Occipital lobe (tissue), 3 donors: ENCODE measurements at places on chromosomes 5 and 9. TPM values are rescaled to one million over a fixed set of nuclear protein-coding genes. Genes with fewer than 3 reads are reported as not detected.

- DNase-seq = no peak
Observed at GRCh38 chr9:36948051-36948450, 86.0 kb downstream of the PAX5 start.

DNA sequence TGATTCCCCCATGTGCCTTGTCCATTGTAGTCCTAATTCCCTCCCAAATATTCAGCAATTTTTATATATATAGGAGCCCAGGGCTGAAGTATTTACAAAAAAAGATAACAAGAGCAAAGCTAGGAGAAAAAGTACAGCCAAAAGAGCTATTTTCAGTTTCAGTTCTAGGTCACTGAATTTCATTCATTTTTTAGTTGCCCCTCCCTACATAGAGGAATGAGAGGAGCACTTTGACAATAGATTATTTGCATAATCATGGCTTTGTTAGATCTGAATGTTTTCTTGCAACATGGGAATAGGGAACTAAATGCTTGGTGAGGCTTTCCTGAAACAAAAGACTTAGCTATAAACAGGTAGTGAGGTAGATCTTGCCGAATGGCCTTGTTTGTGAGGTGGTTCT lies 15.3 kb upstream of the F2RL2 start:
- no peak for DNase-seq

DNA sequence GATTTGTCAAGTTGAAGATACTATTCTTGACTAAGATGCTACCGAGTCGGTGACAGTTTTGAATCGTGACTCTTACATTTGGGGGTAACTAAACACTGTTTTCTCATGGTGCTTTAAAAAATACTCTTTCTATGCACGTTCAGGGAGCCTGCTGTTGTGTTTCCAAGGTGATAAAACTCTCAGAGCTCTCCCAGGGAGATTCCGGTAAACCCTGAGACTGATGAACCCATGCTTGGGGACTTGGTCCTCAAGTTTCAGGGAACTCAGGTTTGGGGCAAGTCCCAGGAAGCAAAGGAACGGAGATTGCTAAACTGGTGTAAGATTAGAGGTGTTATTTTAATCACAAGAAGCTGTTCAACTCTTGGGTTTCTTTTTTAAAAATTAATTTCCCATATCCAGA lies 1.4 kb downstream of the GDA start:
- DNase-seq = no peak

GRCh38 chr5:157267761-157268480 lies 2.0 kb downstream of the CYFIP2 start:
- DNase-seq = no peak

ZBED3 gene
- total RNA-seq = 2.2 TPM

GDF9 gene
- 1.9 TPM for total RNA-seq

SHB gene
- 14.2 TPM for total RNA-seq

- no peak for DNase-seq
Observed at GRCh38 chr5:33556330-33557328, 115.9 kb downstream of the TARS1 start.

FBP2 gene
- not detected for total RNA-seq

GRCh38 chr5:178213748-178214151 lies 9.4 kb downstream of the HNRNPAB start:
- no peak for DNase-seq

GRCh38 chr9:78549711-78550110 lies 252.8 kb downstream of the PSAT1 start:
- no peak for DNase-seq

GRCh38 chr5:157529002-157529401 lies 46.6 kb downstream of the ADAM19 start:
- no peak for DNase-seq

INSYN2B gene
- total RNA-seq = 1.4 TPM

DNA sequence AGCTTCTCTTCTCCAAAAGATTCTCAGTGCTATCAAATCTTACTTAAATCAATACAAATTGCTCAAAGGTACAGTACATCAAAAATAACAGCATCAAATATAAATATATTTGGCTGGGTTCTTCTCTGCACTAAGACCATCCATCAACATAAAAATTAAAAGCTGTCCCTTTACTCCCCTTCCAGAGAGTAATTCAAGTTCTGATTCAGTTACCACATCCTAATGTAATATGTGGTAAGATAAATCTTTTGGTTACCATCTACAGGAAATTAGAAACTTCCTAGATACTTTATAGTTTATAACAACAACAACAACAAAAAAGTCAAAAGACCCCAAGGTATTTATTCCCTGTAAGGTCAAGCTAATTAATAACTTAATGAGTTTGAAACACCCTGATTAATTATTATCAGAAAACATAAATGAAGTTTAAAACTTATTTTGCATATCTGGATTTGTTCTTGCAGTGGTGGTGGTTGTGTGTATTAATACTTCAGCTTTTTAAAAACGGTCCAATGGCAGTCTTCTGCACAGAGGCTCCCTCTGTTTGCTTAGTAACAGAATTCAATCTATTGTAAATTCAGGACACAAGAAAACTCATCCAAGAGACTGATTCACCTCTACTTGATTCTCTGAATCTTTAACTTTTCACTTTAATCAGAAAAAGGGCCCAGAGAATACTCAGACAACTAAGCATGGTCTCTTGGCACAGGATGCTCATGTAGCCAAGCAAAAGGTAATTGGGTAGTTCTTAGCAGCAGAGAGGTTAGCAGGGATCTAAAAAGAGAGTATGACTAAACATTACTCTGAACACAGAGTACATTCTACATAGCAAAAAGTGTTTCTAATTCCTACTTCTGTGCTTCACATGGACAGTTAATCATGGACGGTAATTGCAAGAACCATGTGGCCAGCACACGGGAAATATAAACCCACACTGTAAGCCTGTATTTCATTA lies 20.1 kb downstream of the DIAPH1 start:
- DNase-seq = no peak

DNA sequence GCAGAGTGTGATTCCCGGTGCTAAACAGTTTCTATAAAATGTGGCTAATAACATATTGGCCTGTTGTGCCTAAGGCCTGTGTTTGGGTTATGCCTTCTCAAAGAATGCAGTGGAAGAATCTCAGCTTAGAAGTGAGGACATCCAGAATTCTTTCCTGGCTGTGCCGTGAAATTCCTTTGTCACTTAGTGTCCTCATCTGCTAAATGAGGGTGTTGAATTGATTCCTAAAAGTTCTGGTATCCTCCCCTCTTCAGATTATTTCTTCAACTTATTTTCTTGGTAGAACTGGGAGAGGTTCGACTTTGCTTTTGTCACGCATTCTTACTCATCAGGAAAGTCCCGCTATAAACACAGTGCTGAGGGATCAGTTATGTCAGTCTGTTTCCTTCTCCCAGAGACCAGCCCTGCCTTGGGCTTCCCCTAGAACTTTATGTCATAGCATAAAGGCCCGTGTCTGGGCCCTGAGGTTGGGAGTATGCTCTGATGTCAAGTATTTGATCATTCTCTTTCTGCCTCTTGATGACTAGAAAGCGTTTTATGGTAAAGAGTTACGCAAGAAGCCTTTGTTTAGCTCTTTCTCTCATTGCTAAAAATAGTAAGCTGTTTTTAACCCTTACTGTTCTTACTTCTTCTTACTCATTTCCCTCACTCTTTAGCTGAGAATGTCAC lies 29.5 kb downstream of the MTAP start:
- DNase-seq = no peak

DNA sequence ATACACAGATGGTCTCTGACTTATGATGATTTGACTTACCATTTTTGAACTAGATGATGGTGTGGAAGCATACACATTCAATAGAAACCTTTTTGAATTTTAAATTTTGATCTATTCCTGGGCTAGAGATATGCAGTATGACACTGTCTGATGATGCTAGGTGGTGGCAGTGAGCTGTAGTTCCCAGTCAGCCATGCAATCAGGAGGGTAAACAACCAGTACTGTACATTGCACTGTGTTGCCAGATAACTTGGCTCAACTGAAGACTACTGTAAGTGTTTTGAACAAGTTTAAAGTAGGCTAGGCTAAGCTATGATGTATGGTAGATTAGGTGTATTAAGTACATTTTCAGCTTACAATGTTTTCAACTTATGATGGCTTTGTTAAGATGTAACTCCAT lies 859.1 kb upstream of the ARRDC3 start:
- no peak for DNase-seq

DNA sequence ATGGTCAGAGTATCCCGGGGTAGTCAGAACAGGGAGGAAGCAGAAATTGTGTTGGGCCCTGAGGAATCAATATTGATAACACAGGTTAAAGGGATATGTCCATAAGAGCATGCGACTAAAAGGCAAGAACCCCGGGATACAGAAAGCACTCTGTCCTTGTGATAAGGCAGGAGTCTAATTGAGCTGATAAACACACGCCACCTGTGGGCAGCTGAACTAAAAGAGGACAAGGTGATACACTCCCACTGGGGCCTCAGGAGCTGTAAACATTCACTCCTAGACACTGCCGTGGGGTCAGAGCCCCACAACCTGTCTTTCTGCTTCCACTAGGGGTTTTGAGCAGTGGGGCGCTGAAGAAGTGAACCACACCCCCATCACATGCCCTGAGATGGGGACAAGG lies 144.7 kb upstream of the MPDZ start:
- no peak for DNase-seq

- DNase-seq = no peak
Observed at GRCh38 chr5:7382588-7382987, 13.3 kb upstream of the ADCY2 start.

DNA sequence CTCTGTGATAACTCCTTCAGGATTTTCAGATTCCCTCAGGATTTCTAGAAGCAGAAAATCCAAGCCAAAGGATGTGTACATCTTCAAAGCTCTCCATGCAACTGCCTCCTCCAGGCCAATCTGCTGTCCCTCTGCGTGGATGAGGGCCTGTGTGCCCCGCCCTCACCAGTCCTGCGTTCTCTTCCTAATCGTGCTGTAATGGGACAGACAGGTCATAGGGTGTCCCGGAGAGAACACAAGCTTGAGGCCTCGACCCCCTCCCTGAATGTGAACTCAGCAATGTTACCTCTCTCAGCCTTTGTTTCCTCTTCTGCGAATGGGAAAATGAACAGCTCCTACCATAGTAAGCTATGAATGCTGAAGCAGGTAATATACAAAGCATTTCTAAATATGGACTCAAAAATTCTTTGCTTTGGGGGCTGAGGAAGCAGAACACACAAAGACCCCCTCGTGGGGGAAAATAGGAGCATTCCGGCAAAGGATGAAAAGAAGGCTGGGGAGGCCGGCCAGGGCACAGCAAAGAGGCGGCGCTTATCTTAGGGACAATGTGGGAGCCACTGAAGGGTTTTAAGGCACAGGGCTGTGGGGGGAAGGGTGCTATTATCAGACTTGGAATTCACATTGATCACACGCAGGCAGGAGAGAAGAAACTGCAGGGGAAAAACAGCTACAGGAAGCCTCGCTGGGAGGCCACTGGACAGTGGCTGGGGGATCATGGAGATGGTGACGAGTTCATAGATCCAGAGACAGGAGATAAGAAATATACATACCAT lies 57.2 kb upstream of the FBXW11 start:
- DNase-seq = no peak

GRCh38 chr5:14145435-14146334 lies 2.5 kb downstream of the TRIO start:
- DNase-seq = no peak
